ENCODE measurements at places on chromosomes 3 and 15.

- DNase-seq: no peak
Measured at GRCh38 chr15:100104245-100104644, 237.5 kb downstream of the ADAMTS17 start.

DNA sequence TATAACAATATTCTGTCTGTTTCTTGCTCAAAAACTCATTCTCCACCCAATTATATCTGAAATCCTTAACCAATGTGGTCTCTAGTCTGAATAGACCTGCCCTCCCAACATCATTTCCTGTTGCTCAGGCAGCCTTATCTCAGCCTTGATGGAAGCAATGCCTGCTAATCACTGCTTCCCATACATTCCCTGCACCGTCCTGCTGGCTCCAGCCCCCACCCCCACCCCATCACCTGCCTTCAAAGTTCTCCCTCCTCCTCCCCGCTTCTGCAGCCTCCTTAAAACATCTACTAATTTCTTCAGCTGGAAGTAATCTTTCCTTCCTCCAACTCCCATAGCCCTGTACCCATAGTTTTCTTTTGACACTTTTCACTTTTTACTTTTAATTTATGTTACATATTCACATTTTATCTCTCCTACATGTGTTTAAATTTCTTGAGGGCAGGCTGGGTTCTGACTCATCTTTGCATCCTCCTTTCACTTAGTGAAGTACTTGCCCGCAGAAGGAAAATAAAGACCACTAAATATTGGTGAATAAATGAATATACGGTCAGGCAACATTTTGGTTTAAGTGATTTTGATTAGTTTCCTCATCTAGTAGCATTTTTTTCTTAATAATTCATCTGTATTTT is 98.2 kb downstream of the MEIS2 start:
- no peak for DNase-seq

DNA sequence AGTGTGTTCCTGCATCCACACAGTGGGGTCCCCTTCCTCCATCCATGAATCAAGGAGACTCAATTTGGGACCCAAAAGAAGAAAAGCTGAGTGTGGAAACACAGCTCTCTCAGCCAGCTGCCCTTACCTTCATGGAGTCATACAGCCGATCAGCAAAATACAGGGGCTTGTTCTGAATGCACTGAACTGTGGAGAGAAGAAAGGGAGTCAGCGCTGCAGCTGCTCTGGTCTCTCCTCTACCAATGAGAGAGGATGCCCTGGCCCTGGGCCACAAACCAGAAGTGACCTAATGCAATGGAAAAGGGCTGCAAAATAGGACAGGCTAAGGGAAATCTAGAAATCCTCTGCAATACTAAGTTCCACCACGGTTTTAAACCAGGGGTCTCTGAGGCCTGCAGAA is 46.7 kb downstream of the ANXA2 start:
- peak; percentile 56 for DNase-seq

- no peak for DNase-seq
Measured at GRCh38 chr3:87225659-87226058, 1.4 kb upstream of the CHMP2B start.

GRCh38 chr3:187748050-187748481 is 2.8 kb upstream of the BCL6 start:
- DNase-seq: peak; percentile 91

DNA sequence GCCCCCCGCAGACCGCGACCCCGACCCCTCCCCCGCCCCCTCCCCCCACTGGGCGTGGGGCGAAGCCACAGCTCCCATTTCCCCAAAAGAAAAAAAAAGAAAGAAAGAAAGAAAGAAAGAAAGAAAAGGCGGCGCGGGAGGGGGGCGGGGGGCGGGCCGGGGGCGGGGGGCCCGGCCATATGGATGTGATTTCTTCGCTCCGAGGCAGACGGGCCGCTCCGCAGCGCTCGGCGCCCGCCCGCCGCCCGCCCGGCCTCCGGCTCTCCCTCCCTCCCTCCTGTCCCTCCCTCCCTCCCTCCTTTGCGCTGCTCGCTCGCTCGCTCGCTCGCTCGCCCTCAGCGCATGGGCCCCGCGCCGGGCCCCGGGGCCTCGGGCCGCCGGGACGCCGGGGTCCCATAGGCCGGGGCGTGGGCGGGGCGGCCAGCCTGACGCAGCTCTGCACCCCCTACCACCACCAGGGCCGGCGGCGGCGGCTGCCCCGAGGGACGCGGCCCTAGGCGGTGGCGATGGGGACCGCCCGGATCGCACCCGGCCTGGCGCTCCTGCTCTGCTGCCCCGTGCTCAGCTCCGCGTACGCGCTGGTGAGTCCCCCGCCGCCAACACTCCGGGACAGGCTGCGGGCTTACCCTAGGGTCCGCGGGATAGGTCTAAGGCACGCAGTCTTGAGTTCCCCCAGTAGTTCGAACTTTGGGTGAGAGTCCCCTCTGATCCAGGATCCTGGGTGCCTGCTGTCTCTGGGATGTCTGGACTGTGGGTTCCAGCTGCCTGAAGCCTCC is 5.7 kb downstream of the PTH1R start:
- peak; percentile 77 for DNase-seq

GRCh38 chr15:50068016-50068415 is 51.0 kb downstream of the ATP8B4 start:
- no peak for DNase-seq

GRCh38 chr3:6255229-6255628 is 605.7 kb upstream of the GRM7 start:
- DNase-seq: no peak
